ENCODE measurements at places on chromosomes 13 and 19.

DNA sequence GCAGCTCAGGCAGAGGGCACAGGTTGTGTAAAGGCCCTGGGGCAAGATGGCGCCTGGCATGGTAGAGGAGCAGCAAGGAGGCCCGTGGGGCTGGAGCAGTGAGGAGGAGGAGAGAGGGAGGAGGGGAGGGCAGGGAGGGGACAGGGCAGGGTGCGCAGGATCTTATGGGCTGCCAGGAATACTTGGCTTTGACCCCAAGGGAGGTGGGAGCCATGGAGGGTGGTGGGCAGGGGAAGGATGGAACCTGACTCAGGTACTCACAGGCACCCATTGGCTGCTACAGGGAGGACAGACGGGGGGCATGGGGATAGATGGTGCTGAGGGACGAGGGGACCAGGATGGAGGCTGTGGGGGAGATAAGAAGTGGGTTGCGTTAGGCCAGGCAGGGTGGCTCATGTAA, 3.3 kb downstream of the TNFAIP8L1 start:
- DNase-seq: no peak

DNA sequence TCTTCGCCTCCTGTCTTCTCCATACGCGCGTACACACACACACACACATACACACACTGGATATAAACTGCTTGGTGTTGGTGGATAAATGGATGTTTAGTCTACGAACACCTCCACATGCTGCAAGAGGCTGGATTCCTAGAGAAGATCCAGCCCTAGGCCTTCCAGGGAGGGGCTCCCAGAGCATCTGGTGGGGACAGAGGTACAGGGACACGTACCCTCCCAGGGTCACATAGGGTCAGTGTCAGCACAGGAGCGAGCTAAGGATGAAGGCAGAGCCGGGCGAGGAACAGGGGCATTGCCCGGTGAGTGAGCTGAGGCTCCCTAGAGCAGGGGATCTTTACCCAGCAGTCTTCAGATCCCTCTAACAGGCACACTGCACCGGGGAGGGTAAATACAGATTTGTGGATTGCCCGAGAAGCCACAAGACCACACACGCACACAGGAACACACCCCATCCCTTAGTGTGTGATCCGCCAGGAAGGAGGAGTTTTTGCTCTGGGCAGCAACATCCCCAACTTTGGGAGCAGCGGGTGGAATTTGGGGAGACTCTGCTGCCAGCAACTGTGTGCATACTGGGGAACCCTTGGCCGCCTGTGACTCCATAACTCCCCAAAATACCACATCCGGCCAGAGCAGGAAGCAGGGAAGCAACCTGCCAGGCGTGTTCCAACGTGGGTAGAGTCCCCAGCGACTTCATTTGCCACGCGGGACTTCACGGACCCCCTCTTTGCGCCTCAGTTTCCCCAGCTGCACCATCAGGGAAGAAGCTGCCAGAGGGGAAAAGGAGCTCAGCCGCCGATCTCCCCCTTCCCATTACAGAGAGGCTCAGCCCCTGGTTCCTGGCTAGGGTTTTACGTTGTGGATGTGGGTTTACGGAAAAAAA, 5.8 kb upstream of the TLE2 start:
- DNase-seq: no peak

GRCh38 chr19:13231663-13232062, 81.5 kb downstream of the IER2 start:
- no peak for DNase-seq

- no peak for DNase-seq
Observed at GRCh38 chr19:5891572-5891937, 12.0 kb downstream of the NDUFA11 start.

- no peak for DNase-seq
Observed at GRCh38 chr13:95788100-95788463, 111.1 kb downstream of the DNAJC3 start.

- no peak for DNase-seq
Observed at GRCh38 chr13:109243311-109243951, 543.0 kb downstream of the IRS2 start.

- no peak for DNase-seq
Observed at GRCh38 chr13:45783346-45784043, 68.1 kb downstream of the SIAH3 start.

DNA sequence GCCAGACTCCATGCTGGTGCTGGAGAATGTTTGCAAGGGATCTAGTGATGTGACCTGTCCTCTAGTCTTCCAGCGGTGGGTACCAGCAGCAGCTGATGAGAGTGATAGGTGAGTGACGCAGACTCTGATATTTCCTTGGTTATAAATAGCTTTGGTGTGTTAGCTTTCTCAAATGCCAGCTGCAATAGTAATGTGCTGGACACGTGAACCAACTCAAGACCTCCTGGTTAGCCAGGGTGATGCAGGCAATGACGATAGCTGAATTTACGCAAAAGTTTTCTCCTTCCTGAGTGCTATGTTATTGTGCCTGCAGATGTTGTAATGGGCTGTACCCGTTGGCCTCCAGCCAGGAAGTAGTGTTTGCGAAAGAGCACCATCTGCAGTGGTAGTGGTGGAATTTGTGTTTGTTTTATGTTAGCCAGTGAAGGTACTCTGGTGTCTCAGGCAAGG, 129.5 kb downstream of the CYSLTR2 start:
- no peak for DNase-seq

DNA sequence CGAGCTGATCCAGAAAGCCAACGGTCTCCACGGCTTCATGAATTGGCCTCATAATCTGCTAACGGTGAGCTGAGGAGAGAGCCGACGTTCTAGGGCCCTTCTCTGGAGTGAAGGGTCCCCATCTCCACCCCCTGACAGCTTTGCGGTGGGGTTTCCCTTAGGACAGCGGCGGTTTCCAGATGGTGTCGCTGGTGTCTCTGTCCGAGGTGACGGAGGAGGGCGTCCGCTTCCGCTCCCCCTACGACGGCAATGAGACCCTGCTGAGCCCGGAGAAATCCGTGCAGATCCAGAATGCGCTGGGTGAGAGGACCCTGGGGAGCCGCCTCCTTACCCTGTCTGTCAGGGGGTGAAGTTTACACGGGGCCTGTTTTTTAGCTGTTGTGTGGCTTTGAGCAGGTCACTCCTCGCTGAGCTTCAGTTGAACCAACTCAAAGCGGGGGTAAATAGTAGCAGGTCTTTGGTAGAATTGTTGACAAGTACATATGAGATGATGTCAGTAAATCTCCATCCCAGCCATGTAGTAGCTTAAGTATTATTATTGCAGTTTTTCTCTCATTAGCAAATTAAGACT, 801 bp downstream of the QTRT1 start:
- no peak for DNase-seq
